ENCODE measurements at places on chromosomes 7 and 10.

GRCh38 chr7:130894146-130894908 is 160.3 kb upstream of the KLF14 start:
- DNase-seq = no peak

GRCh38 chr10:107689323-107689722 is 524.8 kb upstream of the SORCS1 start:
- no peak for DNase-seq

DNA sequence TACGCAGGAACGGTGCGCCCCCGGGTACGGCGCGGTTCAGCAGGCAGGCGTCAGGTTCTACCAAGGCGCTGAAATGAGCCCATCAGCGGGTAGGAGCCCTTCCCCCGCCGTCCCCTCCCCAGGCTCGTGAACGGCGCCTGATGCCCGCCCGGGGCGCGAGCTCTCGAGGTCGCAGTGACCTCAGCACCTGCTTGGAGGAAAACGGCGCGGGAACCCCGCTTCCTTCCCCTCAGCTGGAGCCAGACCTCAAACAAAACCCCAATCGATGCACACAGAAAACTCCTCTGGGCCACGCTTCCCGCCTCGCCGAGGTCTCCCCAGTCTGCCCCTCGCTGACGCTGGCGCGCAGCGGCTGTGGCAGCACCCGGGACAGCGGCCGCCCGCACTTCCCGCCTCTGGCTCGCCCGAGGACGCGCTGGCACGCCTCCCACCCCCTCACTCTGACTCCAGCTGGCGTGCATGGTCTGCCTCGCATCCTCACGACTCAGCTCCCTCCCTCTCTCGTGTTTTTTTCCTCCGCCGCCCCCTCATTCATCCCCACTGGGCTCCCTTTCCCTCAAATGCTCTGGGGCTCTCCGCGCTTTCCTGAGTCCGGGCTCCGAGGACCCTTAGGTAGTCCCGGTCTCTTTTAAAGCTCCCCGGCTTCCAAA is 514 bp upstream of the GAD2 start:
- DNase-seq = no peak

GRCh38 chr7:7668706-7669105 is 28.2 kb downstream of the UMAD1 start:
- no peak for DNase-seq

GRCh38 chr10:105707603-105708002 is 1066.5 kb downstream of the SORCS3 start:
- no peak for DNase-seq

DNA sequence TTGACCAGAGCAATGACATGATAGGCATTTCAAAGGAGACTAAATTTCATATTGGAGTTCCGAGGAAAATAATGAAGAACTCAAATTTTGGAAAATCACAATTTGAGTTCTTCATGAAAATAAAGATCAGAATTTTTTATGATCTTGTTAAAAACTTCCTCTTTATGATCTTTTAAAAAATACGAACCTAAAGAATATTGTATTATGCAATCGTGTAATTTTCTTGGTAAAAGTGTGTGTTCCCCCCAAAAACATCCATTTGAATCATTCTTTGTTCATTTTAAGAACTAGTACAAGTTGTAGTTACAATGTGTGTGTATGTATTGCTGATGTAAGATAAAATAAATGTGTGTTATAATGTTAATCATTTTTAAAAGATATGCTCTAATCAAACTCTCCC is 79.3 kb upstream of the PDK4 start:
- DNase-seq = no peak

DNA sequence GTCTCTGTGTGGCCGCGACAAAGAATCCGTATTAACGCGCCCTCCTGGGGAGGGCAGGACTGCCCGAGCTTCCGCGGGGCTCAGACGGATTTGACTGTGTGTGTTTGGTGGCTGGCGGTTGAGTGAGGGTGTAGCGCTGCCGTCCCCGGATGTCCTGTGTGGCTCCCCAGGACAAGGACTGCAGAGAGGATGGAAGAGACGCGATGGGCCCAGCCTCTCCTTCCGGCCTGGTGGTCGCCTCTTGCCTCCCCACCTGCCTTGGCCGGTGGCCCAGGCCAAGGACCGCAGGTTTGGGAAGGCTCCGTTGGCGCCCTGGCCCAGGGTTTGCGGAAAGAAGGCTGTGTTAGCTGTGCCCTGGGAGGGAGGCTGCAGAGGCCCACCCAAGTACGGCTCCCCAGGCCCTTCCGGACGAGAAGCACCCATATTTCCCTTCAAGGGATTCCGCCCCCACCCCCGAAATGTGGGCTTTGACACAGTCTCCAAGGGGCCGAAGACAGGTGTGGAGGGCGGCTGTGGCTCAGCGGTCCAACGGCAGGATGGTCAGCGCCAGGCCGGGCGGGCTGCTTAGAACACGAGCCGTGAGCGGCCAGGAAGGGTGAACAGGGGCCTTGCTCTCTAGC is 2.3 kb downstream of the UNCX start:
- no peak for DNase-seq
